ENCODE measurements at places on chromosomes 13 and 19.
A peak's percentile ranks its signal among the peaks of the same experiment; 100 is the strongest.

- no peak for DNase-seq
Observed at GRCh38 chr19:3849092-3849491, 19.7 kb downstream of the ZFR2 start.

DNA sequence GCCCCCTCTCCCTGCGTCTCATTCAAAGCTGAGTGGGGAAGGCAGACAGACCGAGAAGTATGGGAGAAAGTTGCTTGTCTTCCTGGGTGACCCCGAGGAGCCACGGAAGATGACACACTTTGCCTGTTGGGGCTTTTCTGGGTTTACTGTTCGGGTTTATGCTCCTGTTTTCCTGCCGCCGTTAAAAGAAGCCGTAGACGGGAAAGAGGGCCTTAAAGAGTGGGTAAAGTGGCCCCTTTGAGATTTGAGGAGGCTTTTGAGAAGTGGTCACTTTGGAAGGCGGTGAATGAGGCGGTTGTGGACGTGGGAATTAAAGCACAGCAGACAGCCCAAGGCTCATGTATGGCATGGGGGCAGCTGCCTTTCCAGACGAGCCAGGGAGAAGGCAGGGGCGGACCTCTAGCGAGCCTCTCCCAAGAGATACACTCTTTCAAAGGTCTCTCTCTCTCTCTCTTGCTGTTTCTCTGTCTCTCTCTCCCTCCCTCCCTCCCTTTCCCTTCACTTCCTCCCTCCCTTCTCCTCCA lies 493 bp upstream of the LHFPL6 start:
- DNase-seq: no peak

DNA sequence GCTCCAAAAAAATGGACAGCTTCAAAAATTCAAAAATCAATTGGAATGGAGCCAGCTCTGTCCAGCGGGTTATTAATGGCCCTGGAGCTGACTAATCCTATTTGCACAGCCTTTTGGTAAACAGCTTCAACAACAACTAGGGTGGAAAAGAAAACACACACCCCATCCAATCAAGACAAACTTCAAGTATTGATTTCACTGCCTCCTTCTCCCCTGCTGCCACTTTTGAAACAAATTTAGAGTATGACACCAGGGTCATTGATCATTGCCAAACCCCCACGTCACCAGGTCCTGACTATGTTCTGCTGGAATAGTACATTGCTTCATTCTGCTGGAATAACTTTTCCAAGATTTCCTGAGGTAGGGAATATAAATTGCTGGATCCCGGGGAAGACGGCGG lies 56.8 kb upstream of the GTF3A start:
- no peak for DNase-seq

GRCh38 chr19:50417111-50418081 lies 1.3 kb upstream of the SPIB start:
- DNase-seq: no peak

- DNase-seq: no peak
Observed at GRCh38 chr13:103525530-103525929, 459.3 kb upstream of the SLC10A2 start.

DNA sequence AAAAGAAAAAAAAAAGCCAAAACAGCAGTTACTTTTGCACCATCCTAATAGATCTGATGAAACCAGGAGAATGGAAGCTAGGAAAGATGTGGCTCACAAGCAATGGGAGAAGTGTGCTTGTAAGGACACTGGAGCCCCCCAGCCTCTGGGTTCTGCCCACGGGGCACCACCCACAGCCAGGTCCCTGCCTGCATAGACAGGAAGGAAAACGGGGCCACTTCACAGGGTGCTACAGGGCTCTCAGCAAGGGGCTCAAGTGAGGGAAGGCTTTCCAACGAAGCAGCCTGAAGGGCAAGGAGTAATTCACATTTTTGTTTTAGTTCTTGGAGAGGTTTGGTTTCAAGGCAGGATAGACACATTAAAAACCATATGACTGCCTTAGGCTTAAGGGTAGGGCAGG lies 42.7 kb downstream of the BRD4 start:
- no peak for DNase-seq

- no peak for DNase-seq
Observed at GRCh38 chr13:95492044-95492801, 60.3 kb upstream of the CLDN10 start.

- DNase-seq: no peak
Observed at GRCh38 chr13:41917641-41918040, 43.3 kb downstream of the VWA8 start.

GRCh38 chr13:59424661-59425060 lies 739.1 kb downstream of the DIAPH3 start:
- DNase-seq: no peak

- DNase-seq: no peak
Observed at GRCh38 chr13:44322928-44323327, 50.7 kb upstream of the SERP2 start.

GRCh38 chr13:21730186-21730880 lies 59.5 kb downstream of the FGF9 start:
- no peak for DNase-seq

DNA sequence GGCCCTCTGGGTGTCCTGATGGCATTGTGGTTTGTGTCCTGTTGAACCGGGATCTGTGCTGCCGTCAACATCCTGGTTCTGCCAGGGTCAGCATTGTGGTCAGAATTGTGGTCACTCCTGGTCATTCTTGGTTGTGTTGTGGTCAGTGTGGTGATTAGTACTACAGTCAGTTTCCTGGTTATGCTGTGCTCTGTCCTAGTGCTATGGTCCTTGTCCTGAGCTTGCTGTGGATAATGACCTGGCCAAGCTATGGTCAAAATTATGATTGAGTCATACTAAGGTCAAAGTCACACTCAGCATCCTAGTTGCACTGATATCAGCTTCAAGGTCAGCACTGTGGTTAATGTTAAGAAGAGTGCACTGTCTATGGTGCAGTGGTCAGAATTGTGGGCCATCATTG lies 4.5 kb upstream of the OLFM2 start:
- no peak for DNase-seq

- peak; percentile 49 for DNase-seq
Observed at GRCh38 chr19:12090807-12091206, 26.3 kb downstream of the ZNF844 start.

DNA sequence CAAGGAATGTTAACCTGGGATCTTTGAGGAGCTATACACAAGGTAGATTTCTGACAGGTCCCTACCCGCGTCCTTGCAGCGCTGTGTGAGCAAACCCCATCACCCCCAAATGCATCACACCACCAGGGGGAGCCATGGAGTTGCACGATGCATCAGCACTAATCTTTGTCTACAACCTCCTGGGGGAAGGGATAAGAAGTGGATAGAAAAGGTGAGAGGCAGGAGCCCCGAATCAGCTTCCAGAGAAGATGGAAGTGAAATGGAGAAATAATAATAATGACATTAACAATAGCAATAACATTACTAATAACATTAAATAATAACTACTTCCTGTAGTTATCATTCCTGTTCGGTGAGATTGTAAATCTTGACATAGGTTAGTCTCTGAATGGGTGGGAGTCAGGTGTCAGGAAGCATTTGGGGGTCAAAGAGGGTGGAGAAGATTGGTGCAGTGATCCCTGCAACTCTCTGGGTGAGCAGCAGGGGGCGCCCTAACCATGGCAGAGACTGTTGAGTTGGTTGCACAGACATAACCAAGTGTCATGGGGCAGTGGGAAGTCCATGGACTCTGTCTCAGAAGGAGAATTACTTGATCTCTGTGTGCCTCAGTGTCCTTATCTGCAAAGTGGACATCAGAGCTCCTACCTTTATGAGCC lies 16.5 kb downstream of the SIGLEC7 start:
- DNase-seq: no peak
